ENCODE measurements at places on chromosomes 2 and 18.

- DNase-seq = no peak
These were observed 136.1 kb downstream of the SMAD7 start for GRCh38 chr18:48814490-48815178.

DNA sequence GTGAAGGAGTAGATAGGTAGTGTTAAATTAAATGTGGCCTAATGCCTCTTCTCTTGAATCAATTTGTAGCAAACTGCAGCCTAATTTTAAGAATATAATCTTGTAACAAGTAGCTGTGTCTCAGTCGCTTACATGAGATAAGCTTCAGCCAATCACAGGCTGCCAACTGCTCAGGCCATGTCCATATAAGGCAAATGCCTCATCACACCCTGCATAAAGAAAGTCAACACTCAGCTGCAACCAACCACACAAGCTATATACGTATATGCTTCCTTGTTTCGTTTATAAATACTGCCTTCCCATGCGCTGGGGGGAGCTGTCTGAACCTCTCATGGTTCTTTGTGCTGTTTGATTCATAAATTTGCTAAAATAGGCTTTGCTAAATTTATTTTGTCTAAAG lies 476.3 kb downstream of the TRIB2 start:
- DNase-seq = no peak

DNA sequence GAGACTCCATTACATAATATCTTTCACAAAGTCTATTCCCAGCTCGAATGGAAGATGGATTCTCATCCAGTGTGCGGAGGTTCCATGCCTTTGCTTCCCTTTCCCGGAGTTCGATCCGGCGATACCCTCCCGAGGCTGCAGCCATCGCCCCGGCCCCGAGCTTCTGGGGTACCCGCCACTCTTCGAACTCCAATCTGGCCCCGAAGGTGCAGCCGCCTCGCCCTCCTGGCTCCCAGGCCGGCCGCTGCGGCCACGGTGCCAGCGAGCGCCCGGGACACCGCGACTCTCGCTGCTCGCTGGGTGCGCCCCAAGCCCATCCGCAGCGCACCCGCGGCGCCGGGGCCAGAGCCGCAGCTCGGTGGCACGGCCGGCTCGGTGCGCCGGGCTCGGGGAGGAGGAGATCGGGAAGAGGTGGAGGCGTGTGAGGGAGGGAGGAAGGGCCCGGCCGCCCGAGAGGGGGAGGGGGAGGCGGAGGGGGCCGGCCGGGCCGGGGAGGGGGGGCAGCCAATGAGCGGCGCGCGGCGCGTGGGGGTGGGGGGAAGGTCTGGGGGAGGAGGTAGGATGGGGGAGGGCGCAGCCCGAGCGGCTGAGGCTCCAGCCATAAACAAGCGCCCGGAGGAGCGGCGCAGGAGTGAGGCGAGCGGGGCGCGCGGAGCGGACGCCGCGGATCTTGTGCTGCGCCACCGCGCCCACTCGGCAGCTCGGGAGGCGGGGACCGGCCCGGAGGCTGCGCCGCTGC lies at the start of gene CRIM1:
CRIM1 (plus strand) TSS at position 628 of the 739 bp plus-strand sequence. CDS start 515 bp downstream, outside the sequence.
- no peak for DNase-seq

DNA sequence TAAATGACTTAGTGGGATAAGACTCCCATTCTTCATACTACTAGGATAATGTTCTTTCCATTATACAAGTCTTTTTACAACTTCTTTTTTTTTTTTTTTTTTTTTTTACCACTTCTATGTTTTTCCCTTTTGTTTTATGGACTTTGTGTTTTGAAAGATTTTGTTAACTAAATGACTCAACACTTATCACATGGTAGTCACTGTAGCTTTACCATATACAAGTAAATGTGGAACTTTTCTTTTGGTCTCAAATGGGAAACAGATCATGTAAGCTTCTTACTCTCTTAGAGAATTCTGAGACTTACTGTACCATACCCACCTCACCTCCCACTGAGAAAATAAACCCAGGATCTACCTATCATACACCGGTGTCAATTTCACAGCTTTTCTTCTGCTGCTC lies 590.3 kb upstream of the CDH2 start:
- no peak for DNase-seq

GRCh38 chr2:169136885-169137534 lies 67.6 kb downstream of the DHRS9 start:
- no peak for DNase-seq

- DNase-seq = no peak
These were observed 291.2 kb upstream of the SLC14A2 start for GRCh38 chr18:45324101-45324494.

- no peak for DNase-seq
These were observed 180.4 kb downstream of the INO80D start for GRCh38 chr2:205905576-205905975.

- no peak for DNase-seq
These were observed 28.4 kb downstream of the MEX3C start for GRCh38 chr18:51168960-51169662.

GRCh38 chr2:222076973-222077690 lies 221.7 kb downstream of the PAX3 start:
- no peak for DNase-seq

- no peak for DNase-seq
These were observed 98.1 kb downstream of the DCDC2C start for GRCh38 chr2:3801506-3801905.

GRCh38 chr2:29295845-29296244 lies 180.6 kb downstream of the CLIP4 start:
- no peak for DNase-seq

GRCh38 chr2:24076849-24077534 lies 866 bp upstream of the SF3B6 start:
- no peak for DNase-seq

DNA sequence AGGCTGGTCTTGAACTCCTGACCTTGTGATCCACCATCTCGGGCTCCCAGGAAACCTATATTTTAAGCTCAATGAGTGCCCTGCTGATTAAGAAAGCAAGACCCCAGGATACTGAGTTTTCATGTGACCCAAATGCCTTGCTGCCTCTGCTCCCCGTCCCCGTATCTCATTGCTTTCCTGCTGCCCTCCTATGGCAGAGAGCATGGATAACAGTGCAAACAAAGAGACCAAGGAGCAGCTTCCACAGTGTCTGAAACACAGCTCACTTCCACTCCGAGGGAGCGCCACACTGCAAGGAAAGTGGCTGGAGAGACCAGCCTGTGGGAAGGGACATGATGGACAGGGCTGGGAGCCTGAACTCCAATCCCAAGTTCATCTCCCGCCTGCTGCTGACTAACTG lies 246.8 kb downstream of the TMEM182 start:
- DNase-seq = no peak

- no peak for DNase-seq
These were observed 36.1 kb downstream of the POMC start for GRCh38 chr2:25132299-25132635.

- DNase-seq = no peak
These were observed 66.1 kb downstream of the MARCO start for GRCh38 chr2:119008108-119008507.

GRCh38 chr2:32947076-32947483 lies 327 bp downstream of the LTBP1 start:
- DNase-seq = no peak

GRCh38 chr2:235165631-235166030 lies 213.8 kb downstream of the SH3BP4 start:
- DNase-seq = no peak

GRCh38 chr2:121547646-121548045 lies 17.0 kb downstream of the RNU4ATAC start:
- no peak for DNase-seq

DNA sequence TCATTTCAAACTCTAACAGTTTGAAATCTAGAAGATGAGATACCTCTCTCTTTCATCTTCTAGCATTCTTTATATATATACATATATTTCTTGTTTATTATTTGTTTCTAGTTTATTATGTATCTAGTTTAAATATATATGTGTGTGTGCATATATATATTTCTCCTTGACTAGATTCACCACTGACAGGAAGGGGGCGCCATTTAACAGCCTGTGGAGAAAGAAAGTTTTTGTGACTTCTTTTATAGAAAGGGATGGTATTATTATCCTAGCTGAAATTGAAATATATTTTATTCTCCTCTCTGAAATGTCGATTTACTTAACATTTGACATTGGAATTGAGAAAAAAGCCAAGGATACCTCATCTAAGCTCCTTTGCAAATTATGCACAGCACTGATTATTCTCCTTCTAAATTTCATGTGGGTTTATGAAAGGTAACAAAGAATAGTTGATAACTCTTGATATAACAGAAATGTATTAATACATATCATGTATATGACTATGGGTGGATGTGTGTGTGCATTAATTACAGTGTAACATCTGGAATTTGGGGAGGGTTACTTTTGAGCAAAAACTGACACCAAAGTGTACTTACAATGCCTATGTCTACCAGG lies 160.7 kb upstream of the NT5C1B start:
- no peak for DNase-seq

DNA sequence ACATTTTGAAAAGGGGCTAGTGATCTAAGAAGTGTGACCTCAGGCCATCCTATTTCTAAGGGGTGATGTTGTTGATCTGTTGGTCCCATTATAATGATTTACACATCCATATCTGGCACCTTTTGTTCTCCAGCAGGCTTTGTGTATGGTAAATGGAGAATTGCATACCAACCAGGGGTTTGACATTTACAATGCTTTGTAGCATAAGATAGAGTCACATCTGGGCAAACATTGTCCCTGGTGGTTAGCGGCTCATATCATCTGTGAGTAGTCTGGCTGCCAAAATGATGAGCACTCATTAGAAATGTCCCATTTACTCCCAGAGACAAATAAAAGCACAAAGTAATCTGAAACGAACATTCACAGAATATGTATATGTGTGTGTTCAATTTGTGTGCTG lies 1775.5 kb upstream of the CELF4 start:
- DNase-seq = no peak

DNA sequence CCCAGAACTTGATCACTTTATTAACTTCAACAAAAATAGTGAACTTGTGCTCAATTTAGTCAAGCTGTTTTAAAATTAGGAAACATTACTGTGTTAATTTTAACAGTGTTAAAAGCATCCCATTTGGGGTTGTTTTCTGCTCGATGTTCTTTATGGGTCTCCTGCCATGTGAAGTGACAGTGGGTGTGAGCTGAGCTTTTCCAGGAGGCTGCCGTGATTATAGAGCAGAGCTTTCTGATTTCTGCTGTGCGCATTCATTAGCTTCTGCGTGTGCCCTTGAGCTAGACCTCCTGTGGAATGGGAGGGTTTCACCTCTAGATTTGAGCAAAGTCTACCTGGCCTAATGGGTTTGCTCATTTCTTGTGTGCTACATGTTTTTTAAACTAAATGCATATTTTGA lies 121.5 kb downstream of the WDSUB1 start:
- DNase-seq = no peak

DNA sequence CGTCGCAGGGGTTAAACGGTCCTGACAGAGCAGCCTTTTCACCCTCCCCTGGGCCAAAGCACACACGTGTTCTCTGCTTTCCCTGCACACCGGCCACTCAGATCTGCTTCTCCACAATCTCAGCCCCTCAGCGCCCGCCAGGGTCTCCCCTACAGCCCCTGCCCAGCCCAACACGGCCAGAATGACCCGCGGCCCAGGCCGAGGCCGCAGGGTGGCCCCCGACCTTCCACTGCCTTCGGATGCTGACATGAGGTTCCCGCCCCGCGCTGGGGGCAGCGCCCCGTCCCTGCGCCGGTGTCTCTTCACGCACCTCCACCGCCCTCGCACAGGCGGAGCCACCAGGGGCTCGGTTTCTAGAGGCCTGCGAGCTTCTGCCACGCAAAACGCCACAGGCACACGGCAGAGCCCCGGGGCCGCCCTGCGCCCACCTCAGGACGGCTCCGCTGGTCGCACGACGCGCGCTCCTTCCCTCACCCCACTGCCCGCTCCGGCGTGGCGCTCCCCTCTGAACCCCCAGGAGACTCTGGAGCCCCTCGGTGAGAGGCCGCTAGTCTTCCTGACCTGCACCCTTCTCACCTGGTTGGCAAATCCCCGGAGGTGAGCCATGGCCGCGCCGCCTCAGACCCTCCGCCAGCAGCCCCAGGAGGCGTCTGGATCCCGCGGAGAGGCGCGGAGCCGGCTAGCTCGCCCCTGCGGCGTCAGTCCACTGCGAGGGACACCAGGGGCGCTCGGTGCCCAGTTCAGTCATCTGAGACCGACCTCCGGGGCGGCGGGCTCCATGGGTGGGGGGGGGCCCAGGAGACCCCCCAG lies 749 bp downstream of the STK25 start:
- DNase-seq = no peak

GRCh38 chr2:173146590-173146989 lies 70.9 kb downstream of the MAP3K20 start:
- DNase-seq = no peak

- no peak for DNase-seq
These were observed 270.8 kb downstream of the NYAP2 start for GRCh38 chr2:225670111-225670974.

- DNase-seq = peak; percentile 34
These were observed at the start of gene OTX1 for GRCh38 chr2:63050334-63051041. TSS of gene OTX1 (plus strand) at chr2:63050830. CDS start at chr2:63052991, 2,161 bp downstream.

- no peak for DNase-seq
These were observed 133.7 kb downstream of the MSH2 start for GRCh38 chr2:47536696-47537095.

DNA sequence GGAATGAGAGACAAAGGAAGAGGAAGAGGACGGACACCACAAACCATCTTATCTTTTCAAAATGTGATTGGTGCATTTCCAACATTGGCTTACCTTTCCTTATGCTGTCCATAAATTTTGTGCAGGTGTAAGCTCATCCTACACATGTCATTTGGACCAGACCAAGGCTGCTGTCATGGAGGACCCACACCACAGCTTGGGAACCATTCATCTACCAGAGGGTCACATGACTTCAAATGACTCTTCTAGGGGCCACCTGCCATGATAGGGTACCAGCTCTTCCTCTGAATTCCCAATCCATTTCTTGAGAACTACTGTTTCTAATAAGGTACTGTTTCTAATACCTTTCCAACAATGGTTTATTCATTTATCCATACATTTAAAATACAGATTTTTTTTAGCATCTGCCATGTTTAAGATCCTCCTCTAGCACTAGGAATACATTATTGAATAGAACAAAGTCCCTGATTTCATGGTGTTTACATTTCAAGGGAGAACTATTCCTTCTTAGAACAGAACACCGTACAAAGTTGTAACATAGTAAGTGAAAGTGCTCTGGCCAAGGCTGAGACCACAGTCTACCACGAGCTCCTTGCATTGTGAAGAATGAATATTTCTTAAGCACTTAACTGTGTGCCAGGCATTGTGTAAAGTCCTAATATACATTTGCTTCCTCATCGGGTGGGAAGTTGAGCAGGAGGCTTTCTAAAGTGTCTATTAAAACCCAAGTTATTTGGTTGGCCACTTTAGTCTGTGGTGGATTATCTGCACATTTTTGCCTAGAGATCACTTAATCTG lies 246.1 kb upstream of the FN1 start:
- DNase-seq = no peak

DNA sequence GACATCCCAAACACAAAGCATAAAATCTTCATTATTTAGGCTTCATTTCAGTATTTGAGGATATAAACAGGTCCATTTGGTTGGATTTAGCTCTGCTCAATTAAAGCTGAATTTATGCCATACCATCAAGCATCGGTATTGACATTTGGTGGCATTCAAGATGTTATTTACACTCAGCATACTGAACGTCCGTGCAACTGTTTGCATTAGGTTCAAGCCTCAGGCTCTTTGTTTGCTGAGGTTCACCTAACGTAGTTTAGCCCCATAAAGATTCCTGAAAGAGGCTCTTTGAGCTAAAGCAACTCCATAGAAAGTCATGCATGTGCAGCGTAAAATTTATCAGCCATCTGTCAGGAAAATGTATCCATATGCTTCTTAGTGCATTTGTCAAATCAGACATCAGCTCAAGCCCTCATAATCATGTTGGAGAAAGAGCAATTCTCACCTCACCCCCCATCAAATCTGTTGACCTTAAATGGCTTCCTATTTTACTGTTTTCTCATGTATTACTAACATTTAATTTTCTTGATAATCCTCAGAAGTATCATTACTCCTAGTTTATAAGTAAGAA lies 366.9 kb downstream of the EPHA4 start:
- no peak for DNase-seq

All from GM12864 (cell line).